Dermis microvascular lymphatic vessel endothelial cell (primary cell): ENCODE measurements at places on chromosomes 5 and 9. TPM values are rescaled to one million over a fixed set of nuclear protein-coding genes. Genes with fewer than 3 reads are reported as not detected.

DNA sequence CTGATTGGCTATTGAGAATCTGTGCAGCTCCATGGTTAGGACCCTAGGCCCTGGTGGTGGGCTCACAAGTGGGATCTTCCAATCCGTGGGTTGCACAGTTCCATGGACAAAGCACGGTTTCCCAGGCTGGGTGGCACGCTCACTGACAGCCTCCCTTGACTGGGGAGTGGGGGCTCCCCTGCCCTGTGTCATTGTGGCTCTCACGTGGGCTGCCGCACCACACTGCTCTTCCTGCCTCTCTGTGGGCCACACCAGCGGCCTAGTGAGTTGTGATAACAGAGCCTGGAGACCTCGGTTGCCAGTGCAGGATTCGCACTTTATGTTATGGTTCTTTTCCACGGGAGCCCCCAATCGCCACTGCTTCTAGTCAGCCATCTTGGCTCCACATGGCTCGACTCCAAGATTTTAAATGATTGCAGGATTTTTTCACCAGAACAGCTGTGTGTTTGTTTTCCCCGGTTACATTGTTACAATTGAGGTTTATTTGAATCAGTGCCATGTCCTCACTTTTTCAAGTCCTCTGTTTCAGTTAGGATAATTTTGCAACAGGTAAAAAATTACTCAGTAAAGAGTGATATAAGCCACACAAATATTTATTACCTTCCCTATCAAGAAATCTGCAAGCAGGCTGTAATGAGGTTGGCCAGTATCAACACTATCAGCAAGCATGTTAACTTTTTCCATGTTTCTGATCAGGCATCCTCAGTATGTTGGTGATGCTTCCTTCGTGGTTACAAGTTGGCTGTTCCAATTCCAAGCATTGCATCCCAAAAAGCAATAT is 253.8 kb downstream of the ZNF608 start:
- DNase-seq = no peak

- no peak for DNase-seq
Observed at GRCh38 chr5:145984072-145984471, 47.7 kb downstream of the SH3RF2 start.

GRCh38 chr5:179323026-179323870 is 22.0 kb downstream of the ADAMTS2 start:
- DNase-seq = no peak

- DNase-seq = peak; percentile 10
Observed at GRCh38 chr9:114047717-114048116, 30.4 kb downstream of the AMBP start.

GRCh38 chr5:102916109-102916508 is 161.0 kb downstream of the PAM start:
- DNase-seq = no peak

The ANKRD20A1 gene
- total RNA-seq = 1.2 and 1.3 TPM in 2 replicates

DNA sequence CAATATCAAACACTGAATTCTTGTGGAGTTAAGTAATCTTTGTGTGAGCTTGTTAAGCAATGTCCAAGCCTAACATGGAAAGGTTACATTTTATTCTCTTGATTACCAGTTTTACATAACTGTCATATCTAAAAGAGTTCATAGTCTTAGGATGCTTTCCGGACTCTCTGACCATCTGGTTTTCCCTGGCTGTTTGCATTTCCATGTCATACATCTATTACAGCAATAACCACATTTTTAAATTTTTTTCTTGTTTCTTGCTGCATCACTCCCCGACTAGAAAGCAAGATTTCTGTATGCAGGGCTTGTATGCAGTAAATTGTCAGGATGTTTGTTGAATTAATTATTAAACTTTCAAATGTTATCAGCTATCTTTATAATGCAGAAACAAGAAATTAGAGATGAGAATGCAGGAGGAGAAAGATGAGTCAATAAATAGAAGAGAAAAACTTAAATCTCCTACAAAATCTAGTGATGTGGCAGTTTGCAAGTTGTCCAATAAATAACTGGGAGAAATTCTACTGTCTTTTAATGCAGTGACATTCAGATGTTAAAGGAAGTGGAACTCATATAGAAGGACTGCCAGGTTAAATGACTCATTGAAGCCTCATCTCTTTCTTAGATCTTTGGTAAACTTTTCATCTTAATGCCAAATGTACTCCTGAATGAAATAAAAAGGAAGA is 179.6 kb upstream of the SGCD start:
- no peak for DNase-seq

GRCh38 chr5:32474209-32474854 is 29.8 kb upstream of the ZFR start:
- DNase-seq = no peak

DNA sequence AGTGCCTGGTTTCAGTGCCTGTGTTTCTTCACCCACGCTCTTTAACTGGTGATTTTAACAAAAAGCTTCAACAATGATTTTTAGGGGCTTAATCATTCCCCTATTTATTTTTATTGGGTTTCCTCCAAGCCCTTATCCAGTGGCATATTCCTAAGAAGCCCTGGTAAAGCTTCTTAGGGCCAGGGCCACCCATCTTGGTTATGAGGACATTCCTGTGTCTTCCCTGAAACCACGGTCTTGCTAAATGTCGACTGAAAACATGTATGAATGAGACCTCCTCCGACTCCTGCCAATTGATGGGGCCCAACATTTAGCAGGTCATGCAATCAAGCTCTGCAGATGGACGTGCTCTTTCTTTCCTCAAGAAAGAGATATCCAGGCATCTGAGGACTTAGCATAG is 13.7 kb upstream of the CARTPT start:
- DNase-seq = no peak

The ZBED3 gene
- 1.0 and 1.6 TPM in 2 replicates for total RNA-seq

DNA sequence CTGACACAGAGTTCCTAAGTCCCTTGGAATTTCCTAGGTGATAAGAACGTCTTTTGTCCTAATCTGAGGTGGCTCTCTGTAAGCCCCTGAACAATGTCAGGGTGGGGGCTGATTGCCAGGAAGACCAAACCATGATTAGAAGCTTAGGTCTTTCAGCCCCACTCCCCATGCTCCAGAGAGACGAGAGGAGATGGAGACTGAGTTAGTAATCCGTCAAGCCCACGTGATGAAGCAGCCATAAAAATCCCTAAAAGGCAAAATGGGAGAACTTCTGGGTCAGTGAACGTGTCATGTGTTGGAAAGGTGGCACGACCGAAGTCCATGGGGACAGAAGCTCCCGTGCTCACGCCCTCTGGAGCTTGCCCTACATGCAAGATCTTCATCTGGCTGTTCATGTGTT is 85.6 kb downstream of the RAD23B start:
- no peak for DNase-seq

DNA sequence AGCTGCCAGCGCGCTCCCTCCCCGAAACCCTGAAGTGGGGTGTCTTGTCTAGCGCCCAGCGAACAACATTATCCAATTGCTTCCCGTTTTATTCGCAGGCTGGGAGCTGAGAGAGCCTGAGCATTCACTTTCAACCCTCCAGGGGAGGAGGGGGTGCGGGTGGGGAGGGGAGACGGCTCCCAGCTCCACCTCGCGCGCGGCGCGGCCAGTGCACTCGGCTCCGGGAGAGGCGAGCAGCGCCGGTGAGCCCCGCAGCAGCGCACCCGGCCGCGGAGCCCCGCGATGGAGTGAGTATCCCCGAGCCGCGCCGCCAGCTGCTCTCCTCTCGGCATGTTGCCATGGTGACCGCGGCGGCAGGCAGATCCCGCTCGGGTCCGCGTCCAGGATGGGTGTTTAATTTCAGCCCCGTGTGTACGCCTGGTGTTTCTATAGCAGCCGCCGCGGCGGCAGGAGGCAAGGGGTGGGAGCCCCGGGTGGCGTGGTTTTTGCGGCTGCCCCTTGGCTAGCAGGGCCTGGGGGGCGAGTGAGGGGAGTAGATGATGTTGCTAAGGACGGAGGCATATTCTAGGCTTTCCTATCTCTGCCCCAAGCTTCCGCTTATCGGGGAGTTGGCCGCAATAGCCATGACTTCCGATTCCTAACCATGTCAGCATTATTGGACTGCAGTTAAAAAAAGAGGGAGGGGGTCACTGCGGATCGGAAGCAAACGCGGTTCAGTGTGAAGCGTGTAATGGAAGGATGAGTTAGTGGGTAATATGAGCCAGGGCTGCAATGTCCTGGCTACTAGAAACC is 139.2 kb upstream of the PALM2AKAP2 start:
- DNase-seq = peak; percentile 3

The ADGRV1 gene
- 0.13 and 0.25 TPM in 2 replicates for total RNA-seq

The ABLIM3 gene
- 19.5 and 36.5 TPM in 2 replicates for total RNA-seq

The TEK gene
- 147 and 167 TPM in 2 replicates for total RNA-seq

DNA sequence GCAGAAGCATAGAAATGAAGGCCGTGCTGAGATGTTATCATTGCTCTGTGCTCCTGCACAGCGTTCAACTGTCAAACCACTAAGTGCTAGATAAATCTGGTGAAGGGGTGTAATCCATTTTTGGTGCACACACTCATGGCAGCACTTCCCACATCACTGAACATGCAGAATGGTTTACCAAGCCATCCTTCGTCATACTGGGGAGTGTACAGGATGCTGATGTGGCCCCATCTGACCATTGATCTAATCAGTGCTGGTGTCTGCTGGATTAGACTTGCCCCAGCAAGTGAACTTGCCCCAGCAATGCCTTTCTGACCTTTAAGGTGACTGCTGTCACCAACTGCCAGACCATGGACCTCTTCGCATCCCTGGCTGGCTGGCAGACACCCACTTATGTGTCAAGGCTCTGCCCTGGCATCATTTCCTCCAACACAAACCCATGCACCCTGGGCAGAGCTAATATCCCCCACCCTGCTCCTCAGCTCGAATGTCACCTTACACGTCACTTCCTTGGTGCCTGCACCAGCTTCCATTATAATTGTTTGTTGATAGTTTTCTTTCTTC is 4.2 kb upstream of the SEMA4D start:
- DNase-seq = no peak

GRCh38 chr5:165196961-165197360 is 1691.5 kb downstream of the MAT2B start:
- no peak for DNase-seq

The PLCXD3 gene
- 0.38 and 0.64 TPM in 2 replicates for total RNA-seq

DNA sequence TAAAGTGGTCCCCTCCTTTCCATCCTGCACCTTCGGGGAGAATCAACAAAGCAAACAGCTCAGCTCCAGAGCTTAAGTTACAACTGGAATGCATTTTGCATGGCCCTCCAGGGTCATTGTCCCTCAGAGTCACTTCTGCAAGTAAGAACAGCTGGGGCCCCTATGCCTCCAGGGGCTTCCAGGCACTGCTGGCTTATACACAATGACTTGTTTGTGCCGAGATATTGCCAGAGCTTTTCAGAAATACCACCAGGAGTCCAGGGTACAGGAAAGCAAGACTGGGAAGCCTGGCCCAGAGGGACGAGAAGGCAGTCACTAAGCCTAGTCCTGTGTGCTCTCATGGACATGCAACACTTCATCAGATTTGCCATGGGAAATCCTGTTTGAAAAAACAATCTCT is 11.3 kb downstream of the FRMD3 start:
- DNase-seq = no peak

GRCh38 chr5:121816164-121816563 is 35.5 kb upstream of the FTMT start:
- no peak for DNase-seq

DNA sequence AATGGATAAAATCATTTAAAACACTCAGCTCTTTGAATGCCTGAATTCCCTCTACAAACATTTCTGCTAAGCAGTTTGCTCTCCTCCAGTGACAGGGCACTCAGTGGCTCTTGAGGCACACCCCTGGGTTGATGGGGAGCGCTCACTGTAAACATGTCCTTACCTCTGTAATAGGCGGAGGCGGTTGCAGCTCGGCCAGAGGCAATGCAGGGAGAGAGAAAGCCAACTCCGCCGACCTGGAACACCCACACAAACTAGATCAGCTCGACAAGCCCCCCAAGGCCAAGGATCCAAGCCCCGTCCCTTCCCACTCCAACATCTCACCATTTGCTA is 329 bp downstream of the CDC23 start:
- DNase-seq = peak; percentile 42

GRCh38 chr5:158124606-158125316 is 265.8 kb upstream of the CLINT1 start:
- no peak for DNase-seq

DNA sequence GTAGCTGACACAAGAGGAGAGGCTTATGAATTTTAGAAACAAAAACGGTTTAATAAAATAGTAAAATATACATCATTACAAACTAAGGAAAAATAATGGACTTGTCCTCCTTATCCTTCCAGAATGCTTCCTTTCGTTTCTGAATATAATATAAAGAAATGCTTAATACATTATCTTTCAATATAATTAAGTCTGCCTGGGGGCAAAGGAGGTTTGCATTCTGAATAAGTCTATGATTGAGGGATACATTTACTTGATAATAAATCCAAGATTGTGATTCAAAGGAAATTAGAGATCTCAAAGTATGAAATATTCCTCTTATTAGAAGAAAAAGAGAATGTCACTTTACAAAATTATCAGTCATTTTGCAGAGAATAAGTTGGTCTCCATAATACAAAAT is 386.5 kb downstream of the SPATA31D1 start:
- no peak for DNase-seq

The CEL gene
- total RNA-seq = 0.13 TPM in 2 replicates

DNA sequence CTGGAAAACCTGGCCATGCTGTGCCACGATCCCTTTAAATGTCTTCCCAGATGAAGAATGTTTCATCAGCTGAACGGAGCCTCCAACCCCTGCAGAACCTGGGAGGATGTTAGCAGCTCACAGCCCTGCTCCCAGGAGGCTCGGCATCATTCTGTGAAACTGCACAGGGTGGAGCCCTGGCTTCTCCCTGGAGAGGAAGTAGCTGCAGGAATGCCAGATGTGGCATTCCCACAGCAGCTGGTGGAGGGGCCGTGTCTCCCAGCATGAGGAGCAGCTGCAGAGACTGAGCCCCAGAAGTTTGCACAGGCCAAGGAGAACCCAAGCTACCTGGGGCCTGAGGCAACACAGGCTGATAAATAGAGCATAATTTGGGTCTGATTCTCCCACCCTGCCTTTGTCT is 165.8 kb upstream of the MAP3K1 start:
- DNase-seq = no peak

- DNase-seq = no peak
Observed at GRCh38 chr9:116332090-116332489, 178.5 kb downstream of the PAPPA start.

- DNase-seq = no peak
Observed at GRCh38 chr9:133130685-133131244, 9.7 kb upstream of the RALGDS start.

DNA sequence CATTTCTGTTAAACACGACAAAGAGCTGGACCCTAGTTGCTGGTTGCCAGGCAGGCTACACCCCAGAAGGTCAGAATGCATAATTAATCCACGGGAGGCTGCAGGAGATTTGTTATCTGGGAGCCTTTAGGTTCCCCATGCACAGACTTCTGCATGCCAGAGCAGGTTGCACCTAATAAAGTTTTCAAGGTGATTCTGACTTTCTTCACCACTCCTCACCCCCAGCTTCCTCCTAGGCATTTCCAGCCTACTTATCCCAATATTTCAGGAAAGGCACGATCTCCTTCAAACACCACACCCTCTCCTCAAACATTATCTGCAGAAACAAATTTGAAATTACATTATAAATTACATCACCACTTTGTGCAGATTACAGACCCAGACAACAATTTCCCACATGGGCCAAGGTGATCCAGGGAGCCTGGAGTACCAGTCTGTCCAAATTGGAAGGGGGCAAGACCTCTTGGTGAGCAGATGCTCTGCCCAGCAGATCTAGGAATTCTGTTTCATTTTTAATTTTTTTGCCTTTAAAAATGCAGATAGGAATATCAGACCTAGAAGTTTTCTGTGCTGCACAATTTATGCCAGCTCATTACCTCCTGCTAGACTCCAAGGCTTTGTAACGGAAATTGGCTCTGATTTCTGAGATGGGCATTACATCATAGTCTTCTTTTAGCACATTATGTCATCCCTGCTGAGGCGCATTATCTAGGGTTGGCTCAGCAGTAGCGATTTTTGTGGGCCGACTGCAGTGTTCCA is 363.4 kb upstream of the SLC30A5 start:
- DNase-seq = no peak

GRCh38 chr9:34252670-34253459 is 74.0 kb downstream of the UBAP1 start:
- DNase-seq = peak; percentile 61

The UAP1L1 gene
- total RNA-seq = 12.8 and 30.1 TPM in 2 replicates
